ENCODE measurements at places on chromosomes 6 and 20.

DNA sequence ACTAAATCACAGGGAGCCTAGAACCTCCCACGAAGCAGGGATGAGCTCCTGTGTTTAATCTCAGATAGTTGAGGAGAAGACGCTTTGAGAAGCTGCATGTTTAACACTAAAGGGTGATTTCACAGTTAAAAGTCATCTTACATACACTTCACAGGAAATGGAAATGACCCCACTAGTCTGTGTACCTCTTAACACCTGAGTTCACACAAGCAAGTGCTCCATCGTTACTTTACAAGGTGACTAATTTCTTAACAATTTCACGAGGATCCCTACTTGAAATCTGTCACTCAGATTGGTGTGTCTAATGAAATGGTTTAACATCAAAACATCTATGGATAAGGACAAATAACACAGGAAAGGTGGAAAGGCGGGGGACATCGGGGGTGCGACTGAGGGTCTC lies 93.8 kb upstream of the RPS6KA2 start:
- no peak for DNase-seq

GRCh38 chr6:7787137-7787608 lies 61.3 kb downstream of the BMP6 start:
- no peak for DNase-seq

DNA sequence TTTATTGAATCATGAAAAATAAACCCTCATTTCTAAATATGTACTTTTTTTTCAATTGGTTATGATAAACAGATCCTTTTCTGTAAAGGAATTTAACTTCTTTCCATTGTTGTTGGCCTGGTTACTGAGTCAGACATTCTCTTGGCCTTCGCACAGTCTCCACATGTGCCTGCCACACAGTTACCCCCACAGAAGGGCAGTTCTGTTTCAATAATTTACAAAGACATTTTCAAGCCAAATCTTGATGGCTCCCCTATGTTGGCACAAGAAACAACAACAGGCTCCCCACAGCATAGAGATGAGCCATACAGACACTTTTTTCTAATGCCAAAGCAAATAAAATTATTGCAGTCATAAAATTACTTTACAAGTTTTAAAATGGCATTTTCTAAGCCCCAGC lies 55.6 kb upstream of the BEND6 start:
- DNase-seq: no peak

DNA sequence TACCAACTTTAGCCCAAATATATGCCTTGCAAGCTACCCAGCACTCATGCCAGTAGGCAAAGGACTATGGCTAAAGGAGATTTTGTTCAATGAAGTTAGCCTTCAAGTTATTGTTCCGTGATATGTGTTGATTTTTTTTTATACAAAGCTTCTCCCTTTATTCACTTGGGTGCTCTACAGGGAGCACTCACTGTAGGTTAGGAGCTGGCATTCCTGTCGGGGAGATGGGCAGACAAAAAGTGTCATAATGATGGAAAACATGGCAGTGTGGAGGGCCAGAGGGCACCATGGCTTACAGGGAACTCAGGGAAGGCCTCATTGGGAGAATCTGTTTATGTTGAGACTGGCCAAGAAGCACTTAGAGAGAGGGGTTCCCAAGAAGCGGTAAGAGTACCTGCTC lies 292.4 kb downstream of the TSHZ2 start:
- DNase-seq: no peak

GRCh38 chr6:163260111-163260895 lies 154.2 kb upstream of the QKI start:
- no peak for DNase-seq

DNA sequence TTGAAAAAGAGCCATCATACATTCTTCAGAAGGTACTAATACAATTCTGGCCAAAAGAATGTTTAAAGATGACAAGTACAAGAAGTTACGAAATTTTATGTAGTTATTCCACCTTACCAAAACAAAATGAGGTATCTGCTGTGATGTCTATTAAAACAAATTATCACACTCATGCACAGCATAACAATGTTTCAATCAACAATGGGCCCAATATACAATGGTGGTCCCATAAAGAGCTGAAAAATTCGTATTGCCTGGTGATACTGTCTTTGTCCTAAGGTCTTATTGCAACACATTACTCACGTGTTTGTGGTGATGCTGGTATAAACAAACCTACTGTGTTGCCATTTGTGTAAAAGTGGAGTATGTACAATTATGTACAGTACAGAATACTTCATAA lies 3.6 kb upstream of the NUP153 start:
- no peak for DNase-seq

DNA sequence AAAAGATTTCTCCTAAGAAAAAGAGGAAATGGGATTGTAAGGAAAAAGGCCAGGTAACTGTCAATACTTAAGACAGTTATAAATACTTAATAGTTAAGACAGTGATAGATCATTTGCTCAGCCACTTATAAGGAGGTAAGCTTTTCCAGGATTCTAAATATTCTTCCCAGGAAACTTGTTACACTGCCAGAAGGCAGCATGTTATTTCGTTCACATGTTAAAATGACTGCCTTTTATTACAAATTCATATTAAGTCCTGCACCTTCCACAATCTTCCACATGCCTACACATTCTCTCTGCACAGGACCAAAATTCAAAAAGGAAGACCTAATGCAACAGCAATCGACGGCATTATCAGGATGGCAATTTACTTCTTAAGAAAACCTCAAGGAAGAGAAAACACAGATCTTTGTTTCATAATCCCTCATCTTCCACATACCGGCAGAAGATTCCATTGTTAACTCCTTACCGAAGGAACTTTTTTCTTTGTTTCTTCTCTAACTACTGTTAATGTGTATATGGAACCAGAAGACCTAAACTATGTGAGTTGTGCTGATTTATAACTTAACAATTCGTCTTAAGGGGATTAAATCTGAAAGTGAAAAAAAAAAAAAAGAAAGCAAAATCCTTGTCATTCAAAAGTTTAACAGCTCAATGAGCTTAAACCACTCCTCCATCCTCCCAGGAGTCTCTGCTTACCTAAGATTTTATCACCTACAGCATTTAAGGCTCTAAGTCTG lies 799 bp downstream of the TAAR2 start:
- no peak for DNase-seq

- DNase-seq: no peak
Observed at GRCh38 chr6:30735668-30736314, 6.7 kb downstream of the FLOT1 start.

DNA sequence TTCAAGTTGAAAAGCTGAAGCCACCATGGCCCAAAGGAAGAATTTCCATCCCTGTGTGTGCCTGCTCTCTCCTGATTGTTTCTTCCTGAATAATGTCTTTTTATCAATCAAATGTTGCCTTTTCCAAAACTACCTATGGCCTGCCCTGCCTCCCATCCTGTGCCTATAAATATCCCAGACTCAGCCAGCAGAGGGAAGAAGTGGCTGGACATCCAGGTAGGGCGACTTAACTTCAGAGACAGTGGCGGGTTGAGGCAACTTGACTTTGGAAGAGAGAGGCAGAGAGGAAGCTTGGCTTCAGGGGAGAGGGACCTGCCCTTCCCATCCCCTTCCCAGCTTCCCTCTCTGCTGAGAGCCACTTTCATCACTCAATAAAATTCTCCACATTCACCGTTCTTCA lies 133.0 kb downstream of the LCA5 start:
- no peak for DNase-seq

DNA sequence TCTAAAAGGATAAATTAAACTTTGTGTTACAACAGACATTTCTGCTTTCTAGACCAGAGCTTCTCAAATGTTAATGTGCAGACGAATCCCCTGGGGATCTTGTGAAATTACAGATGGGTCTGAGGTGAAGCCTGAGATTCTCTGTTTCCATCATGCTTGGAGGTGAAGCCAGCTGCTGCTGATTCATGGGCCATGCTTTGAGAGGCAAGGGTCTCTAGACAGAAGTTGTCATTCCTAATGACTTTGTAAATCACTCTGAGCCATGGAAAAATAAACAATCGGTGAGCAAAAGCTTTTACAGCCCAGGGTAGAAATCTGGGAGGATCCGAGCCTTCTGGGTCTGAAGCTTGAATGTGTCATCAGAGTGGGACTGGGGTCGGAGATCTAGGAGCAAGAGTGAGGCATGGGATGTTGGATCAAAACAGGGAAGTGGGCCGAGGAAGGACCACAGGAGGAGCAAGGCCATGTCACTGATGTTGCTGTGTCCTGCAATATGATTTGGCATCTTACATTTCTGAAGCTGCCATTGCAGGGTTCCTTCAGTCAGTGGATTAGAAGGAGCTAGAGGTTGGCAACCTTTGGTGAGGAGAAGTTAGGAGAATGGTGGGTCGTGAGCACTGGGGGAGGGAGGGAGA lies 77.3 kb downstream of the TRMT11 start:
- no peak for DNase-seq

DNA sequence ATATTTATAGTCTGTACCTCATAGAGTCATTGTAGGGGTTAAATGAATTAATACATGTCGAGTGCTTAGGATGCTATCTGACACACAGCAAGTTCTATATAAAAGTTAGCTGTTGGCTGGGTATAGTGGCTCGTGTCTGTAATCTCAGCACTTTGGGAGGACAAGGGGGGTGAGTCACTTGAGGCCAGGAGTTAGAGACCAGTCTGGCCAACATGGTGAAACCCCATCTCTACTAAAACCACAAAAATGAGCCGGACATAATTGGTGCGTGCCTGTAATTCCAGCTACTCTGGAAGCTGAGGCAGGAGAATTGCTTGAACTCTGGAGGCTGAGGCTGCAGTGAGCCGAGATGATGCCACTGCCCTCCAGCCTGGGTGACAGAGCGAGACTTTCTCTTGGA lies 222.9 kb downstream of the UBE3D start:
- DNase-seq: no peak

DNA sequence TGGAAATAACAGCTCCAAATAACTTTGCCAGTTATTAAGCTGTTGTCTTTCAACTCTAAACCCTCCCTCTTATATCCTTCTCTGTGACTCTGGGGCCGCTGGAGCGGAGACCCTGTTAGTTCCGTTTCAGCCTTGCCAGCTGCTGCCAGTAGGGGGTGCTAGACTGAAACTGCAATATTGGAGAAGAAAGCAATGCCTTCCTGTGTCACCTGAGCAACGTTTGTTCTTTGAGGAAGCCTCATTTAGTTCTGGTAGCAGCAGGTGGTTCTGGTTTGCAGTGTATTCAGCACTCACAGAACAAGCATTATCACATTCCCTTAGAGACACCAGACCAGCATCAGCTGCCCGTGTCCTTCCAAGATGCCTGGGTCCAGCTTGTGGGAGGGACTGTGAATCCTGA lies 22.9 kb upstream of the JAG1 start:
- no peak for DNase-seq

DNA sequence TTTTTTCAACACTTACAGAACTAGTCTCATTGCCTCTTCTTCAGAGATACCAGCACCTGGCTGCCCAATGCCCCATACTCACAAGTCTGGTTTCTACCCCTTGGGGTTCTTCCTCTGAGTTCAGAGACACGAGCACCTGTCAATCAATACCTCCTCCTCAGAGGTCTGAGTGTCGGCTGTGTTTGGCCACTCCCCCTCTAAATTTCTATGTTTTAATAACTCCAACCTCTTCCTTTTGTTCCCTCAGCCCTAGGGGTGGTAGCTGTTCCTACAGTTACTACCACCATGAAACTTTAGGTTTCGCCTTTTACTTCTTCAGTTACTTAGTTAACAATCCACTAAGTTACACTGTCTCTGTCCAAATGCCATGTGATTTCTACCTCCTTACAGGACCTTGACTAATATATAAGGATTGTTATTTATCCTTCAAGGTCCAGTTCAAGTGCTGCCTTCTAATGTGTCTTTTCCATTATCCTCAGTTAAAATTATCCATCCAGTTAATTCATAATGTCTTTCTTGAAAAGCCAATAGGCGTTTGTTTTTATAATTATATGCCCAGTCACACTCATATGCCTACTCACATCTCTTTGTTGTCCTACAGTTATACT lies 14.6 kb upstream of the PHF20 start:
- no peak for DNase-seq

- no peak for DNase-seq
Observed at GRCh38 chr6:129686941-129687627, 22.9 kb downstream of the ARHGAP18 start.

GRCh38 chr20:11986954-11987353 lies 69.3 kb downstream of the BTBD3 start:
- DNase-seq: no peak

- DNase-seq: no peak
Observed at GRCh38 chr6:91860541-91861335, 1273.9 kb upstream of the MAP3K7 start.

Measured in cortex of kidney (tissue), 1 donor.